Effector CD8-positive, alpha-beta T cell (primary cell): ENCODE measurements at places on chromosomes 4 and X.

DNA sequence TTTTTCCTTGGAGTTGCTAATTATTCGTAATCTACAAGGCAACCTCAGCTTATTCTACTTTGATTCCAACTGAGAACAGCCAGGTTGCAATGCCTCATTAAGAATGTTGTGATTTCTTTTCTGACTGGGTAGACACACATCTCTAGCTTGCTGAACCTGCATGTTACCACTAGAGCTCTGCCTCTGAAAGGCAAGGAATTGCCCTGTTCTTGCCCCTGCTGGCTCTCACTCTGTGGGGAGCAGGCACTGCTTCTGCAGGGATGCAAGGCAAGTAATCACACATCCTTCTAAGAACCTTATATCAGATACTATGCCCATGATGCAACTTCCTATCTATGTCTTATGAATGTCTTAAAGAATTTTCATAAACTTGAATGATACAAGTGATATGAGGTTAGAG, 503.2 kb downstream of the PACRGL start:
- no peak for DNase-seq

DNA sequence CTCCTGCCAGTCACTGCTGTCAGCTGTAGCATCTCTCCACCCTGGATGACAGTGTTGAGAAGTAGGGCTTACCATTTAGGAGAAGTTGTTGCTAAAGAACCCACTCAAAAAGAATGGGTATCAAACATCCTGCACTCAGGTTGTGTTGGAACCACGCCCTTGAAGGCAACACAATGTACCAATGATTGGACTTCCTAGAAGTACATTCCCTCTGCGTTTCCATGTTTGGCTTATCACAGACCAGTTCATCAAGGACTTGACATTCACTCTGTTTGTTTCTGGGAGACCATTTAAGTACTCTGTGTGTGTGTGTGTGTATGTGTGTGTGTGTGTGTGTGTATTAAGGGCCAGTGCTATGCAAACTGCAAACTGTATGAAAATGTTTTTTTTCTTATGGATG, 200.6 kb upstream of the GATB start:
- no peak for DNase-seq

DNA sequence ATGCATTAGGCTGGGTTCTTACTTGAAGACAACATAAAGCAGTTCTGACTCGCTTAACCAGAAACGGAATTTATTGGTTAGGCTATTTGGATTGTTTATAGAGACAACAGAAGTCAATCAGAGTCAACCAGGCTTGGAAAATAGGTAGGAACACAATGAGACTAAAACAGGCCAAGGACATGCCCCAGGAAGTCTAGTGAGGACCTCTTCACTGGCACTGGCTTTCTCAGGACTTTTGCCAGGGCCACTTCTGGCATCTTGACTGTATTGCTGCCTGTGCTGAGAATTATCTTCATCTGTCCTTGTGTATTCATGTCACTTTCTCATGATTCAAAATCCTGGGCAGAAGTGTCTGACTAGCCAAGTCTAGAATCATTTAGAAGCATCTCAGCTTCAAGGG, 19.6 kb downstream of the PGAM4 start:
- no peak for DNase-seq

- DNase-seq = no peak
Observed at GRCh38 chr4:55116450-55116849, 8.9 kb downstream of the KDR start.

DNA sequence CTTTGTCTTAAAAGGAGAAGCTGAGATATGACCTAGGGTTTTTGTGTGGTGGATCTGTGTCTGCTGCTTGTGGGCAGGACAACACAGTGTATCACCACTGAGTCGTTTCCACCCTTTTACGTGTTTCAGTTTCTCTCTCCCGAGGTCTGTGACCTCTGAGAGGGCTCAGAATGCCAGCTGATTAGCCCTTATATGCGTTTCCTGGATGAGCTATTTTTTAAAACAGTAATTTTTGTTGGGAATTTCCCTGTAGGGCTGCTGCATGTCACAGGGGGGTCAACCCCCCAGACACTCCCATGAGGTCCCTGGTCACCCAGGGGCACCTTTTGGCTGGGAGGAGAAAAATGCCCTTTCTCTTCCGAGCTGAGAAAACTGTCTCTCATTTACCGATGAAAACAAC, 170.4 kb upstream of the CASK start:
- no peak for DNase-seq

DNA sequence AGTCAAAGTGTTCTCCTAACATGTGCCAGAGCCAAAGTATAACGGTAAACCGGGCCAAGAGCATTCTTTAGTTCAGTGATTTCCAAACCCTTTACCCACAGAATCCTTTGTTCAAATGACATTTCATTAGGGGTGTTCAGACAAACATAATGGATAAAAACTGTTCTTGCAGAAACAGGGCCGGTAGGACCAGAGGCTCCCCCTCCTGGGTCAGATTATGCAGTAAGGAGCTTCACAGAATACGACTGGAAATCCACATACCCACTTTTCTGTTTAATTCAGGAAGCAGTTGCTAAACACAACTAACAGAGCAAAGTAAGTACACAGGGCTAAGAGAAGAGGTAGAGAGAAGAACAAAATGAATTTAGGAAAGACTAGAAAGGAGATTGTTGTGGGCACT, 46.6 kb upstream of the TMEM184C start:
- DNase-seq = no peak

- no peak for DNase-seq
Observed at GRCh38 chr4:69744157-69744478, 16.3 kb downstream of the SULT1B1 start.

DNA sequence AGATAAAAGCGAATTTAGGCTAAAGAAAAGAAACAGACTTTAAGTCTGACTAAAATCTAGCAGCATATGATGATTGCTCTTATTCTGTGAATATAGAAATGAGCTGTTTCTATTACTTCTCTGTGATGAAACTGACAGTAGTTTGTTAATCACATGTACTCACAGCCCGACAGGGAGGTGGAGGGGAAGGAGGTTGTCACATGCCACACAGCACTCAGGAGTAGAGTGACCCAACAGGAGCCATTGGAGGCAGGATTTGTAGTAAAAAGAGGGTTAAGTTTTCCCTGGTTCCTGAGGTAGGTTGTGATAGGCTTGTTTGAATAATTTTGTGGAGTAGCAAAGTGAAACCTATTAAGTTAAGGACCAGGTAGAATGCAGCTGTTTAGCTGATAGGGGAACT, 495.9 kb downstream of the CENPC start:
- no peak for DNase-seq

DNA sequence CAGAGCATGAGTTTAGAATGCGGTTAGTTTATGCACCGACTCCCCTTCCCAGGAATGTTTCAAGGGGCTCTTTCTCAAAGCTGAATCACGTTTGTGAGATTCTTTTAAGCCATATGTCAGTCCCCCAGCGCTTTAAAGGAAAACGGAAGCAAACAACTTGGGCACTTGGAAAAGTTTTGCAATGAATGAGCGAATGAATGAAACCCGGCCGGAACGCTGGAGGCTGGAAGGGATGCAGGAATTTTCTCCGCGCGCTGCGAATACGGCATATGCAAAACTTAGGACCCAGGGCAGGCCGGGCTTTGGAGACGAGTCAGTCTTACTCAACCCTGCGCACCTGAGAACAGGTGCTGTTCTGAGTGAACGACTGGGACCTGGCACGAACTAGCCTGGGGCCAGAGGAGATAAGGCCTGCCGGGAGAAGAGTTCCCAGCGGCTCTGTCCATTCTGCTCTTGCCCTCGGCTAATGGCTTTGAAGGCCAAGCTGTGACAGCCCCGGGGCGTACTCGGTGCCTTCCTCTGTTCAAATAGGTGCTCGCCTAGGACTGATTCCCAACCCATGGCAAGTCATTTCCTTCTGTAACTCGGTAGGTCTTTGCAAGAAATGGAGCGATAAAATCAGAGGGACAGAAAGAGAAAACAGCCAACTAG, 743 bp upstream of the NRK start:
- DNase-seq = no peak

- no peak for DNase-seq
Observed at GRCh38 chr4:124386163-124386562, 326.4 kb downstream of the ANKRD50 start.

DNA sequence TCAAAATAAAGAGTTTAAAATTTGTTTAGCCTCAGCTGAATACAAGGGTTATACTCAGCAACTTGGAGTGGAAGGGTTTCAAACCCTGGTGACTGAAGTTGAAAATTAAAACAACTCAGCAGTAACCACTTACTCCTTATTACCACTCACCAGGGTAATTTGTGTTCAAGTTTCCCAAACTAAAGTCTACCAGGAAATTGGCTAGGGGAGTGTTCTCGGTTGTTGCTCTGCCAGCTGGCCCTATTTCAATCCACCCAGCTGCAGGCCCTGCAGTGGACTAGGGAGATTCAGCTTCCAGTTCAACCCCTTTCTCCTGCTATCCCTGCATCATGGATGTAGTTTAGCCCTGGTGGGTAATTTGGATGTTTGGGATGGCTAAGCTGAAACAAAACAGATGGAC, 37.8 kb upstream of the EXOC1L start:
- DNase-seq = no peak

GRCh38 chrX:81201071-81201470, 642 bp downstream of the HMGN5 start:
- no peak for DNase-seq

GRCh38 chrX:109844986-109845385, 111.9 kb upstream of the ACSL4 start:
- no peak for DNase-seq

DNA sequence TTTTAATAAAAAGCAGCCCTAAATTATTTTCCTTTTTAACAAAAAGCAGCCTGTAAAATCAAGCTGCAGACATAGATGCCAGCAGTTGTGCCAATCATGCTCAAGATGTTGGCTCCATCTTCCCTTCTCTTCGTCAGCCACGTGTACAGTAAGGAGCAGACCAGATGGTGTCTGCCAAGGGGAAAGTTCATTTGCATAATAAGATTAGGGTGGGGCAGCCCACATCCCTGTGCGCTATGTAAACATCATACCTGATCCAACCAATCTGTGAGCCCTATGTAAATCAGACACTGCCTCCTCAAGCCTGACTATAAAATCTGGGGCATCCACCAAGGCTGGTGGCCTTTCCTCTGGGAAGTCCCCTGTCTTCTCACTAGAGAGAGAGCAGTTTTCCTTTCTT, 23.1 kb upstream of the C1GALT1C1 start:
- no peak for DNase-seq

DNA sequence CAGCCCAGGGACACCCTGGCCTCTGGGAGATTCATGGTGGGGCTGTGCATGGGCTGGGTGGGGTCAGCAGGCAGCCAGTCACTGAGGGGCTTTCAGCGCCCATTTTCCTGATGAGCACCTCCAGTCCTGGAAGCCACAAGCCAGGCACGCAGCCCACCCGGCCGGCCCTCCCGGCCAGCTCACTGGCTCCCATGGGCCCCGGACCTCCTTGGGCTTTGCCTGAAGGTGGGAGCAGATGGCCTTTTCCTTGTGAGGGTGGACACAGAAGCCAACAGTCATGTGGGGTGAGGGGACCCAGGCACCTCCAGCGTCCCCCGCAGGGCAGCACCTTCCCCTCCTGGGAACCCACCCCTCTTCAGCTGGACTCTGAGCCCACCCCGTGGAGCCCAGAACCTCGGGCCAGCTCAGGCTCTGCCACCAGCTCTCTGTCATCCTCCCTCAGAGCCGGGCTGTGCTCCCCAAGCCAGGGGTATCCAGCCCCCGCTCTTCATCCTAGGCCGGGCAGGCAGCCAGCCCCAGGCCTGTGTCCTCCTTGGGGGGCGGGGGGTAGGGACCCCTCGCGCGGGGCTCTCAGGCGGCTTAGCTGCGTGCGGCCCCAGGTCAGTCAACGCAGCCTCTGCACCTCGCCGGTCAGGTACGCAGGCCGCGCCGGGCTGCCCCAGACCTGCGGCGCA, 798 bp upstream of the FGFR3 start:
- no peak for DNase-seq

- DNase-seq = no peak
Observed at GRCh38 chr4:76584241-76585152, 149.5 kb downstream of the SHROOM3 start.

DNA sequence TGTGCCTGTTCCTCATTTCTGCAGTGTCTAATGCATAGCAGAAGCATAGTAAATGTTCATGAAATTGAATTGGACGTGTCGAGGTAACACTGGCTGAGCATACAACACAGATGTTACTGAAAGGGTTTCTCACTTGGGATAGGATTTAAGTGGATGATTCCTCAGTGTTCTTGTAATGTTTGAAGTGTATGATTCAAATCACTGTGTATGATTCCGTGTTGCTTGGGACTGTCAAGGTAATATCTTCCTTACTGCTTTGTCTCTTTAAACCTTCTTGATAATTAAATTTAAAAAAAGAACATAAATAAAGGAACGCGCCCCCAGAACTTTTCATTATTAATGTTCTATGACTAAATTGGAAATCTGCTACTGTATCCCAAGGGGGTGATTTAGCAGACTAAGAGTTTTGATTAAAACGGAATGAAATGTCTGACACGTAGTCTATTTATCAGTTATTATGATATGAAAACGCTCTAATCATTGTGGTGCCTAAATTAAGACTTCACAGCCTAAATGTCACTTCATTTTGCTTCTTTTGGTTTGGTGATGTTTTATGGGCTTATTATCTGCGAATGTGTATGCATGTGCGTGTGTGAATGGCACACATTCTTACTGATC, 696.9 kb upstream of the EPHA5 start:
- DNase-seq = no peak

DNA sequence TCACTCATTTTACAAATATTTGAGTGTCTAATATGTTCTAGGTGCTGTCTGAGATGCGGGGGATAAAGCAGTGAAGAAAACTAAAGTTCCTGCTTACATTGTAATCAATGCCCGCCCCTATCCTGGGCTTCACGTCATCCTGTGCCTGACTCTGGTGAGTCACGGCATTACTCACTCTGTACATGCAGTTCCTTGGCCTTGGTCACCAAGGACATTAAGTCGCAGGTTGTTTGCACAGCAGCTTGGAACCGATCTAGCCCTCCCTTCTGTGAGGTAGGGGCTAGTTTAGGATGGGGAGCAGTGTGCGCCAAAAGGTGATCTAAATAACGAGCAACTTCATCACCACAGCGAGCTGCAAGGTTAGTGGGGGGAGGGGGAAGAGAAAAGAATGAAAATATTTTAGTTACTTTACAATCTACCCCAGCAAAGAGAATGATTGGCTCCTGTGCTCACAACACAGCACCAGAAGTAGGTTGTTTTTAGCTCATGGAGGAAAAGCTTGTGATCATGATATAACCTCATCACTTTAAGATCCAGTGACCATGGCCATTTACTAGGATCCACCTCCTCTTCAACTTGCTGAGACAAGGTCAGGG, 48.0 kb upstream of the HDAC8 start:
- DNase-seq = no peak

DNA sequence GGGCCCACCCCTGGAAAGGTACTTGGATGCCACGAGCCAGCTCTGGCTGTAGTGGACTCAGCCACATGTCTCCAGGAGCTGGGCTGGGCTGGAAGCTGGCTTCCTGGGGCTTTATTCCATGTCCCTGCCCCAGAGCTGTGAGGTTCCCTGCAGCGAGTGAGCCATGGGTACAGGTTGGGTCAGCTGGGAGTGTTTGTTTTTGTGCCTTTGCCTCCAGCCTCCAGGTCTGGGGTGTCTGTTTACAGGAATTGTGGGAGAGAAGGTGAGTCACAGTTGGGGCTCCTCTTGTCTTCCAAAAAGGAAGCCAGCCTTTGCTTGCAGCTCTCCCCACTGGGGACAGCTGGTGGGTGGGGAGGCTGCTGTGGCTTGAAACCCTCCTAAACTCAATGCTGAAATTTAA, 21.5 kb downstream of the SORCS2 start:
- no peak for DNase-seq

GRCh38 chr4:157978680-157979361, 194.0 kb downstream of the GASK1B start:
- no peak for DNase-seq

GRCh38 chrX:43349363-43349762, 306.7 kb upstream of the MAOA start:
- peak; percentile 0 for DNase-seq
